Activated T-cell treated with anti-CD3 and anti-CD28 coated beads for 24 hours (primary cell): ENCODE measurements at places on chromosomes 11 and 22.

DNA sequence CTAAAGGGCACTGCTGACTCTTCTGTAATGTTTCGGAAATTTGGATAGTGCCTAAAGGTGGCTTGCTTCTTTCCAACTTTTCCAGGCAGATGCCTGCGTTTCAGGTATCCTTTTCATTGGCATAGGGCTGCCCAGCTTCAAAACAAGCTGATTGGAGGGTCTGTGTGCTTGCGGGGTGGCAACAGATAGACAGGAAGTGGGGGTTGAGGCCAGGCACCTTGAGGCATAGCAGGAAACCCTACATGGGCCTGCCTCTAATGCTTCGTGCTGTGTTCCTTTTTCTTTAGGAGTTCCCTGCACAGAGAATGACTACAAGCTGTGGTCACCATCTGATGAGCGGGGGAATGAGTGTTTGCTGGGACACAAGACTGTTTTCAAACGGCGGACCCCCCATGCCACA is 92.2 kb upstream of the SORL1-AS1 start:
- no peak for DNase-seq

DNA sequence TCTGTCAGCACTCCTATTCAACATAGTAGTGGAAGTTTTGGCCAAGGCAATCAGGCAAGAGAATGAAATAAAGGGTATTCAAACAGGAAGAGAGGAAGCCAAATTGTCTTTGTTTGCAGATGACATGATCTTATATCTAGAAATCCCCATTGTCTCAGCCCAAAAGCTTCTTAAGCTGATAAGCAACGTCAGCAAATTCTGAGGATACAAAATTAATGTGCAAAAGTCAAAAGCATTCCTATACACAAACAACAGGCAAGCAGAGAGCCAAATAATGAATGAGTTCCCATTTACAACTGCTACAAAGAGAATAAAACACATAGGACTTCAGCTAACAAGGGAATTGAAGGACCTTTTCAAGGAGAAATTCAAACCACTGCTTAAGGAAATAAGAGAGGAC is 280.4 kb upstream of the LUZP2 start:
- DNase-seq = no peak

DNA sequence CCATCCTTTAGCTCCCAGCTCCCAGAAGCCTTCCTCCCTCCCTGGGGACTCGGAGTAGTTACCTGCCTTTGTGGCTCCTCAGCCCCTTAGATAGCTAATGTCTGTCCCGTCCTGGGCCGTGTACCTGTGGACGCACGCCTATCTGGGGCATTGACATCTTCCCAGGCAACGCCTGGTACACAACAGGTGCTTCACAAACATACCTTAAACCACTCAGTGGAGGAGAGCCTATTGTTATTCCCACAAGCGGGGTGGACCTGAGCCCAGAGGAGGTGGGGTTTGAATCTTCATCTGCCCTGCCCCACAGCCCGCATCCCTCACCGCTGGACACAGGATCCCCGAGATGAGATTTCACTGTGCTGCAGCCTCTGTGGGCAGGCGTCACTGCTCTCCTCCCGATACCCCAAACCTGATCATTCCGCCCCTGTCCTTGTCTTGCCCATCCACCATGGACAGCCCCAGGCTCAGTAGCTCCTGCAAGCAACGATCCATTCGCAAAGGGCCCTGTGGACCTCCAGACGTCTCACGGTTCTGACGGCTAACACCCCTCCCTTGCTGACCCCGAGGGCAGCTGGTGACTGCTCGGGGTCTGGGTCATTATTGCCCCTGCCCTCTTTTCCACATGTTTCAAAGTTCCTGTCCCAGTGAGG is 73.8 kb upstream of the SHISAL1 start:
- DNase-seq = no peak

DNA sequence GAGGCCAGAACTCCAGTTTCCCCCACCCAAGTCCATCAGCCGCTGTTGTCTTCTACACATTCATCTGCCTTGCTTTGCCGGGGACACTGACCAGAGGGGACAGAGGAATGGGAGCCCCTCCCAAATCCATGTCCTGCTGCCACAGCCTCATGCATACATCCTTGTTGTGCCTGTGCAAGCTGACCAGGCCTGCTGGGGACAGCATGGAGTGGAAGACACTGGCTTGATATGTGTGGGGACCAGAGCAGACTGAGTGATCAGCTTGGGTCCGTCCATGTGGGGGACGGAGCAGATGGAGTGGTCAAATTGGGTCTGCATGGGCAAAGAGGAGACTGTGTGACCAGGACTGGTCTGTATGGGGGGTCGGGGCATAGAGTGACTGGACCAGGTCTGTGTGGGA is 43.8 kb downstream of the KCNC1 start:
- DNase-seq = no peak

- no peak for DNase-seq
Observed at GRCh38 chr22:39266398-39267030, 21.7 kb upstream of the PDGFB start.

DNA sequence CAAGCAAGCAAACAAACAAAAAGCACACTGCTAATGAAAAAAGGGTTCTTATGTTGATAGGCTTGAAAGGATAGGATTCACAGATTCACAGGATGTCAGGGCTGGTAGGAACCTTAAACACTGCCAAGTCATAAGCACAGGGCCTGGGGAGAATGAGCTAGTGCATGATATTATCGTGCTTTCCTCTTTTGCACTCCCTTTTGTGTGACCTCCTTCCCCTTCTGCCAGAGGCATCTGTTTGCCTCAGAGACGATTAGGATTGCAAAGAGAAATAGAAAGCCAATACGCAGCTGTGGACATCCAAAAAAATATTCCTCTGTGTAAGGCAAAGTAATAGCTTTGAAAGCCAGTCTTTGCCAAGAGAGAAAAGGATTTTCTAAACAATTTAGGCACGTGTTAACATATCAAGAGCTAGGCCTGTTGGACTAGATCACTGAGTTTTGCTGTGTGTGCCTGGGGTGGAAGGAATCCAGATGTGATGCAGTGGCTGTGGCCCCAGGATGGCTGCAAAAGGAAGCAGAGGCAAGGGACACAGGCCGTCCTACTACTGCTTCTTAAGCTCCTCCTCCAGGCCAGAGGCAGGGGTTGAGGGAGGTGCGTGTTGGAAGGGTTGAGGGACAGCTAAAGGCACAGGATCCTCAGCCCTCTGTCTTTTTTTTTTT is 30.6 kb downstream of the MCHR1 start:
- no peak for DNase-seq
